Pons (tissue), 1 donor: ENCODE measurements at places on chromosomes 1 and 21.

DNA sequence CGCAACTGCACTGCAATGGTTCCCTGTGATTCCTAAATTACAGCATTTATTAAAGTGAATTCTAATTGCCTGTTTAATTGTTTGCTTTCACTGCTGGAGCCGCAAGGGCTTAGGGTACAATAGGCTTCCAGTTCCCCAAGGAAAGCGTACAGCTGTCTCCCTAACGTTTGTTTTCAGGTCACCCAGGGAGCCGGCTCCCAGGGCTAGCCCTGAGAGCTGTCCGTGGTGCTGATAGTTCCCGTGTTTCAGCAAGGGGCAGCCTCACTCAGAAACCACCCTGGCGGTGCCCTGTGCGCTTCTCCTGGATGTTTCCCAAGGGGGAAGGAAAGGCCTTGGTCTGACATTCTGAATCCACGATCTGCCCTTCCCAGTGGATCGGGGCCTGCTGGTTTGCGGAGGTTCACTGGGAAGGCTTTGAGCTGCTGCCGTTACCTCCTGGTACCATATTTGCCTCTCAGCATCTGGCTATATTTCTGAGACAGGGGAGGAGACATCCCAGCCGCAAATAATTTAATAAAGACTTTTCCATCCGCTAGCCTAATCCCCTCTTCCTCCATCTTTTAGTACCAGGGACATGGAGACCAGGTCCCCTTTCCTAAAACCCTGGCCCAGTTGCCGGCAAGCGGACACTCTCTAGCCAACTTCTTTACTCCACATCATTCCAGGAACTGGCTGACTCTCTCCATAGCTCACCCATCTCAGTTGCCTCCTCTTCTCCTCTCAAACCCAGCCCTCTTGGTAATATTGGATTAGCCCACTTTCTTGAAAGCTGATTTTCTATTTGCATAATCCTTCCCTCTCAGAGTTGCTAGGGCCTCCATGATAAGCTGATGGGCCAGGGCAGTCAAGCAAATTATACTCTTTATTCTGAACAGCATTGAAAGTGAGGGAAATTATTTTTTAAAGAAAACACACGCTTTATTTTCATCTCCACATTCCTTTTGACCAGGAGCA, 149.0 kb downstream of the IGSF21 start:
- DNase-seq, result no peak

DNA sequence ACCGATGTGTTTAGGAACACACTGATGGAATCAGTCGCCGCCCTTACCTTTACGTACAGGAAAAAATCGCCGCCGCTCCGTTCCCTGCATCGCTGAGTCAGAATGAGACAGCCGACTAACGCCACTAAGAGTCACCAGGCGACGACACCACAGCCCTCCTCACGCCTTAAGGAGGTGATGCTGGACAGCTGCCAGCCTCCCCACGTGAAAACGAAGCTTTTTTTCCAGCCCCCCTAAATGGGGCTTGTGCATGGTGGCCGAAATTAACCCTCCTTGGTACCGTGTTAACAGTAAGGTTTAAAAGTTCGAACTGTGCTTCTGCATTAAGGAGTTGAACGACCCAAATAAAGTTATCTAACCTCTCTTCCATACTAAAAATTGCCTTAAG, 511 bp downstream of the DNTTIP2 start:
- peak; percentile 37 for DNase-seq

GRCh38 chr1:112575154-112575804, 43.7 kb downstream of the ST7L start:
- no peak for DNase-seq

- no peak for DNase-seq
Measured at GRCh38 chr1:92037400-92037799, 7.6 kb downstream of the EPHX4 start.

- no peak for DNase-seq
Measured at GRCh38 chr1:229819091-229819490, 193.0 kb downstream of the URB2 start.

DNA sequence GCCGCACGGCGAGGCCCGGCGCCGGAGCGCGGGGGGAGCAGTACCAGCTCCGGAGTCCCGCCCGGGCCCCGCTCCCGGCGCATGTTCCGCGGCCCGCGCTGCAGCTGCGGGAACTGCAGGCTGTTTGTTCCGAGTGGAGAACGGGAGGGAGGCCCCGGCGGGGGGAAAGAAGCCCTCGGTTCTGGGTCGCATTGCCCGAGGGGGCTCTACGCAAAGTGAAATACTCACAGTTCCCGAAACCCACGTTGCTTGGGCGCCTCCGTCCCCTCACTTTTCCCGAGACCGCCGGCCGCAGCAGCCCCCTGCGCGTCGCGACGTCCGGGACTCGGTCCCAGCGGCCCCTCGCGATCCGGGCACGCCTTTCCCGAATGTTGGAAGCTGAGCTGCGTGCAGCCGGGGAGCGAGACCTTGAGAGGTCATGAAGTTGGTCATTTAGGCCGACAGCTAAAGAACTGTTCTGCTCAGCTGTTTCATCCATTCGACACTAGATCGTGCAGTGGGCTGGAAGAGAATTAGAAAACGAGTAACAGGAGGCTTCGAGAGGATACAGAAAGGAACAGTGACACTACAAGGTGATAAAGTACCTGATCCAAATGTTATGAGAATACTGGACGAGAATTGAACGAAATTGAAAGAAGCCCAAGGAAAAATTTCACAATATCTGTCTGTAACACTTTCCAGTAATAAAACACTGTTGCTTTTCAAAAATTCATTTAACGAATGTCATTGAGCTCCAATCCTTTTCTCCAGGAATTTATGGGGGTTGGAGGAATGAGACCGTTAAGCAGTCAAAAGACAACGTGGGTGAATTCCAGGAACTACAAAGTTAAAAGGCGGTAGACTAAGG, 657 bp upstream of the LIN9 start:
- DNase-seq, result peak; percentile 2

GRCh38 chr1:24558902-24559791, 3.3 kb downstream of the NCMAP start:
- DNase-seq, result peak; percentile 90

DNA sequence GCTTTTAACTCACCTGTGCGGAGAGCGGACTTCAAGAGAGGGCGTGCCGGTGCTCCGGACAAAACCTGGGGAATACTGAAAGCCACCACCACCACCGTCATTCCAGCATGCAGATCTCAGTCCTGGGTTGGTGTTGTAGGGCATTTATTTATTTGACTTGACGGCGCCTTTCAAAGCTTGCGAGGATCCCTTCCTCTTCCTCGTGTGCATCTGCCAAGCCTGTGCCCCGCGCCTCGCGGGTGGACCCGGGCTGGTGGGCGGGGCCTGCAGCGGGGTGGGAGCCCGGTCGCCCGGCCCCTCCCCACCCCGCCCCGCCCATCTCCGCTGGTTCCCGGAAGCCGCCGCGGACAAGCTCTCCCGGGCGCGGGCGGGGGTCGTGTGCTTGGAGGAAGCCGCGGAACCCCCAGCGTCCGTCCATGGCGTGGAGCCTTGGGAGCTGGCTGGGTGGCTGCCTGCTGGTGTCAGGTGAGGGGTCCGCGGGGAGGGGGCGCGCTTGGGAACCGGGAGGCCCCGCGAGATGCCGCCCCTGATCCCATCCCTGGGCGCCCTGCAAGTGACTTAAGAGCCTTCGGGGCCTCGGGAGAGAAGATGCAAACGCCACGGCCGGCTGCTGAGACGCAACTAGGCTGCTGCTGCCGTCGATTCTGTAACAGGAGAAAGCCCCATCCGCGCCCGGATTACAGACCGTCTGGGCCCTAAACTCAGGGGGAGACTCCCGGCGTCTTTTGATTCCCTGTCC, at the start of gene IL10RB:
Gene IL10RB, plus strand, starts transcription at position 318 of the 739 bp plus-strand sequence. Its CDS starts 99 bp downstream, at position 417.
- peak; percentile 78 for DNase-seq

- no peak for DNase-seq
Measured at GRCh38 chr1:78222225-78222959, 176.6 kb downstream of the GIPC2 start.

GRCh38 chr21:45187646-45188045, 100.0 kb downstream of the POFUT2 start:
- DNase-seq, result no peak

- DNase-seq, result no peak
Measured at GRCh38 chr1:222995620-222996309, 147.3 kb downstream of the TLR5 start.

- DNase-seq, result no peak
Measured at GRCh38 chr1:17200756-17201155, 4.2 kb upstream of the PADI1 start.

DNA sequence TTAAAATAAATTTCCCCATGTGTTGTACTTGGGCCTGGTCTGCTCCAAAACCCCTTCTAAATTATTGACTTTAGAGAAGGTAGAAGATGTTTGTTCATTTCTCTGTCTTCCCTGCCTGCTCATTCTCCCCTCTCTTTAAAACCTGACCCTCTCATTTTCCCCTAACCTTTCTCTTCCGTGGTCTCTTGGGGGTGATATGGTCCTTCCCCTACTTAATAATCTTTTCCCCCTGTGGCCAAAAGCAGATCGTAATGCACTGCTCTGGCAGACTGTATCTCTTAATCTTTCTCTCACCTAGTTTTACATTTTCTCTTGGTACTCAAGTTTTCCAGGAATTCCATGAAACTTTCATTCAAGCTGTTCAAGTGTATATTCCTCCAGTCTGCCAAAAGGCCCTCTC, 301.7 kb downstream of the TTLL7 start:
- no peak for DNase-seq

- no peak for DNase-seq
Measured at GRCh38 chr1:214074477-214074876, 86.7 kb downstream of the PROX1 start.

DNA sequence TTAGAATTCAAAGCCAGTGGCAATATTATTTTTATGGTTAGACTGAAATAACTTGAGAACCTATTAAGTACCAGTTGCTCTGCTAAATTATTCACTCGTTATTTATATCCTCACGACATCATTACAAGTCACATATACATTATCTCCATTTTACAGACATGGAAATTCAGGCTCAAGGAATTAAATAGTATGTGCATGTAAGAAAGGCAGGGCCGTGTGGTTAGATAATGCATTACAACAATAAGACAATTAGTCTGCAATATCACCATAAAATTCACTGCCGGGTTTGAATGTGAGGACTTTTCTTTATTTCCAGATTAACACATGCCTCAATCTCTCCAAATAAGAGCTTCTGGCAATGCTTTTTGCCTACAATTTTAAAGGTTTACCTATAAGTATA, 523.4 kb downstream of the PTBP2 start:
- peak; percentile 28 for DNase-seq

- no peak for DNase-seq
Measured at GRCh38 chr1:966704-967300, 520 bp downstream of the PLEKHN1 start.

GRCh38 chr1:8213676-8214075, 104.2 kb upstream of the SLC45A1 start:
- no peak for DNase-seq

DNA sequence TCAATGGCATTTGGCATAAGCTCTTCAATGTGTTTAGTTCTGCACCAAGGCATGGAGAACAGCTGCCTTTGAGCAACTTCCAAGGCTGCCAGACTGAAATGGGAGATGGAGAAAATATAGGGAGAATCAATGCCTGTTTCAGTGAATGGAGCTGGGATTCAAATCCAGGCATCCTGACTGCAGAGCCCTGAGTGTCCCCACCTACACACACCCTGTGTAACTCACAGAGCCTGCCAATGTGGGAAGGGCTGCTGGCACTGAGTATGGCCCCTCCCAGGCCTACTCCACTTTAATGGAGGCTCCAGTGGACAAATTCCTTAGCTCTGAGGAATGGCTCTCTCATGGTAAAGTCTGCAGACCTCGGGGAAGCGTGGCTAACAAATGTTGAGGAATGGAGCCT, 145.6 kb upstream of the TNR start:
- DNase-seq, result no peak

- no peak for DNase-seq
Measured at GRCh38 chr1:239253032-239253431, 133.3 kb upstream of the CHRM3 start.

GRCh38 chr1:204348242-204348641, 11.5 kb downstream of the PLEKHA6 start:
- DNase-seq, result no peak

- DNase-seq, result peak; percentile 89
Measured at GRCh38 chr1:18160290-18160942, 52.8 kb downstream of the IGSF21 start.

DNA sequence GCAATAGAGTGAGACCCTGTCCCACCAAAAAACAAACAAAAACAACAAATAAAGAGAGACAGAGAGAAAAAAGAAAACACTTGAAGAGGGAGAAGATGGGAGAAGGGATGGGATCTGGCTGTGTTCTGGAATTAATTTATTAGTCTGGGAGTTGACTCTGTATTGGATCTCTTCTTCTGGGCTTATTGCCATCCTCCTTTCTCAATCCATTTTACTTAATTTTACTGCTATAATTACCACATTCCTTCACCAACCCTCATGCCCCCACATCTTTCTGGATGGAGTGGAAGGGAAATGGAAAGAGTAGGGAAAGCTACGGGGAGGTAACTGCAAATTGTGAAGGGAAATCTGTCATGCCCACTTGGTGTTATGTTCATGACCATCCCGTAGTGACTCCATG, 42.9 kb downstream of the FMN2 start:
- no peak for DNase-seq

DNA sequence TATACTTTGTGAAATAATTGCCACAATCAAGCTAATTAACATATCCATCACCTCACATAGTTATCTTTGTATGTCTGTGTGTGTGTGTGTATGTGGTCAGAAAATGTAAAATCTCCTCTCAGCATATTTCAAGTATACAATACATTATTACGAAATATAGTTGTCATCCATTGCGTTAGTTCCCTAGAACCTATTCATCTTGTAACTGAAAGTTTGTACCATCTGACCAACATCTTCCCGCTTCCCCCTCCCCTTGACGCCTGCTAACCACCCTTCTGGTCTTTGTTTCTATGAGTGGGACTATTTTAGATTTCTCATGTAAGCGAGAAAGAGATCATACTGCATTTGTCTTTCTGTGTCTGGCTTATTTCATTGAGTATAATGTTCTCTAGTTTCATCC, 455.3 kb downstream of the KCNT2 start:
- DNase-seq, result no peak

- peak; percentile 7 for DNase-seq
Measured at GRCh38 chr1:118247593-118247992, 62.6 kb upstream of the SPAG17 start.

DNA sequence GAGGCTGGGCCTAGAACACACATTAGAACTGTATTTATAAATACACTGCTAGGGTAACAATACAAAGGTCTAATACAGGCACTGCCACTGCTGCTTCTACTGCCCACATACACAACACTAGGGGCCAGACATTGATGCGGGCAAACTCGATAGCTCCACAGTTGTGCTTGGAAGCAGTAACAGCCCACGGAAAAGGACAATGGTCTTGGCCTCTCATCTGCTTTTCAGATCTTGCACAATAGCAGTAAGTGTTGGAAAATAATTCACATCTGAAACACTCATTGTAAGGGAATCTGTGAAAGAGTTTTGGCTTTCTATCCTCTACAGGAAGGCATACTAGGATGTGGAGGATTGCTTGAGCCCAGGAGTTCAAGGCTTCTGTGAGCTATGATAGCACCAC, 6.9 kb upstream of the SPOCD1 start:
- DNase-seq, result peak; percentile 94

DNA sequence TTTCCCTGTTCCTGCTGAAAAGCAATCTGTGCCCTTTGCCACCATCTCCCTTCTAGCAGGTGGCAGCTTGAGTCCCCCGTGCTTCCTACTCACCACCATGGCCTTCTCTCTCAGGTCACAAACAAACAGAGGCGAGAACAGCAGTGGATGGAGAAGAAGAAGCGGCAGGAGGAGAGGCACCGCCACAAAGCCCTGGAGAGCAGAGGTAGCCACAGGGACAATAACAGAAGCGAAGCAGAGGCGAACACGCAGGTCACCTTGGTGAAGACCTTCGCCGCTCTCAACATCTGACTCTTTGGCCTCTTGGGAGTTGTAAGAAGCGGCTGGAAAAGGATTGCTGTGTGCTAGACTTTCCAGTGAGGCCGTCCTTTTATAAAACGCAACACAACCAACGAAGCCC, 16.0 kb downstream of the PLA2G2E start:
- no peak for DNase-seq

GRCh38 chr1:61160526-61160925, 78.2 kb downstream of the NFIA start:
- DNase-seq, result no peak
